Activated naive CD4-positive, alpha-beta T cell treated with Interleukin-2 at 50 U/mL for 16 hours (primary cell): ENCODE measurements at places on chromosomes 3 and 15.

DNA sequence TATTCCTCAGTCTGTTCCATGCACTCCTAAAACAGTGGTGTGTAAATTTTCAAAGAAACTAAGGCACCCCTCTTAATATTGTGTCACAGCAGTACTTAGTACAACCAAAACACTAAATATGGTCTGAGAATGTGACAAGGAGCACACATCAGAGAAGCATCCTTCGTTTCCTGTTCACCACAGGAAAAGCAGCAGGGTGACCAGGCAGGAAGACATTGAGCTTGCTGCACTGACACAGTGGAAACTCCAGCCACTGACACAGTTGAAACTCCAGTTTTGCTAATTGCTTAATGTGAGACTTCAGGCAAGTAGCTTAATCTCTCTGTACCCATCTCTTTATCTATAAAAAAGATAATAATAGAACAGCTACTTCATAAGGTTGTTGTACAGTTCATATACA is 353.0 kb upstream of the RORA start:
- no peak for DNase-seq

DNA sequence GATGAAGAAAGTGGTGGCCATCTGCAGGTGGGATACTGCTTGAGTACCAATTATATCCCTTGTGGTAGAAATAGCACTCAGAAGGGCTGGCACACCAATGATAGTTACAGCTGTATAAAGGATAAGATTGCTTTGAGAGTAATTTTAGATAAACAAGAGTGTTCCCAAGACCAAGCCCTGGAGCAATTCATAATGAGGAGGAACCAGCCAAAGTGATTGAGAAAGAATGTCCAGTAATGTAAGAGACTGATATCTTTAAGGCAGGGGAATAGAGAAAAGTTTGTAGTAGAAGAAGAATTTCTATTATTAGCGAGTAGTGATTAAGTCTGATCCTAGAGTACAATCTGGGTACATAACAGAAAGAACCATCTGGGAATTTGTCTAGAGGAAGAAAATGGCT is 945.1 kb downstream of the OTOL1 start:
- no peak for DNase-seq

DNA sequence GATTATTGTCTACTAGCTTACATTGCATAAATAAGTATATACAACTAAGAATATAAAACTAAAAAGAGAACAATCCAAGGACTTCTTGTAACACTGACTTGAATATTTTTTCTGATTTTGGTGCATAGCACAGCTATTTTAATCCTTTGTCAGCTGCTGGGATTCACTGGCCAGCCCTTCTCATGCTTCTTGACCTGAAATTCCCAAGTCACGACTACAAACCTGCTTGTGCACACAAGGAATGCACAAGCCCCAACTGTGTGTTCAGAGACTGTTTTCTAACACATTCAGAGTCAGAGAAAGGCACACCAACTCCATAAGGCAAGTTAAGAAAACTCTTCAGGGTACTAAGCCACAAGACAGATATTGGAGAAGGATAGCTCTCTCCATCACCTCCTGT is 80.9 kb downstream of the TNIK start:
- no peak for DNase-seq

DNA sequence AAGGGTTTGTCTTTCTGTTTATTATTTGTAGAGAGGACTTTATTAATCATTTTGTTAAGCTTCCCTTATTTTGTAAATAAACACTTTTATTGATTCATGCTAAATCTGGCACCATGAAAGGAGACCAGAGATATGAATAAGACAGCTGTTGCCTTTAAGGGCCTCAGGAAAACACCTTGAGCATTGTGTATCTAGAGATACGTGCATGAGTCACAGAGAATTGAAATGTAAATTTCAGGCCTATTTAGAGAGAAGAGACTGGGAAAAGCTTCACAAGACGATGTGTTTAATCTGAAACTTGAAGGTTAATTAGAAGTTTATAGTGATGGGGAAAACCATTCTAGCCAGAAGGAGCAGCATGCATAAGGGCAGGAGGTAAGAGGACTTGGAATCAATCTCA is 28.6 kb upstream of the UTS2B start:
- no peak for DNase-seq
